ENCODE measurements at places on chromosomes 13 and 19. TPM values are rescaled to one million over a fixed set of nuclear protein-coding genes. Genes with fewer than 3 reads are reported as not detected.

Gene ERCC5
- 30.7 TPM for total RNA-seq

Gene TEAD2
- total RNA-seq: 61.2 TPM

- no peak for DNase-seq
- H3K4me1 ChIP-seq: peaks cover 7% of the 10 kb centered on the region
- H3K36me3 ChIP-seq: no peaks in the 10 kb centered on the region
- H3K27me3 ChIP-seq: no peaks in the 10 kb centered on the region
These were observed 66.9 kb upstream of the TM9SF2 start for GRCh38 chr13:99434258-99434788.

DNA sequence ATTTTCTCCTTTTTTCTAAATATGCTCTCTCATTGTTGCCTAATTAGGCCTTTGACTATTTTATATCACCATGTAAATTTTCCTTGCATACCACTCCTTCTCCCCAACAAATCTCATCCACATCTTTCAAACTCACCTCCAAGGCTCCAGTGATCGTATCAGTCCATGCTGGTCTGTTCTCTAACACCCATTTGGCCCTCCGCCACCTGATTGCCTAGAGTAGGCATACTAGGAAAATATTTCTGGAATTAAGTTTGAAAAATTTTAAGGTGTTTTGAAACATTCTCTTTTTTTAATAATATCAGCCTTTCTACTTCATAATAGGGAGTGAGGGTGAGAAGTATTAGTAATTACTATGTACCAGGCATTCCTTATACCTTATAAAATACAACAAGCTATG lies 473.9 kb downstream of the FGF9 start:
- H3K4me1 ChIP-seq: no peaks in the 10 kb centered on the region
- no peak for DNase-seq
- no peak overlapping the region for H3K4me3 ChIP-seq
- no peak overlapping the region for H3K27ac ChIP-seq

GRCh38 chr13:58056426-58056825 lies 424.9 kb downstream of the PCDH17 start:
- H3K27ac ChIP-seq: no peak overlapping the region
- no peaks in the 10 kb centered on the region for H3K36me3 ChIP-seq
- no peak for DNase-seq
- H3K4me3 ChIP-seq: no peak overlapping the region
- no peaks in the 10 kb centered on the region for H3K27me3 ChIP-seq
- H3K4me1 ChIP-seq: no peaks in the 10 kb centered on the region

DNA sequence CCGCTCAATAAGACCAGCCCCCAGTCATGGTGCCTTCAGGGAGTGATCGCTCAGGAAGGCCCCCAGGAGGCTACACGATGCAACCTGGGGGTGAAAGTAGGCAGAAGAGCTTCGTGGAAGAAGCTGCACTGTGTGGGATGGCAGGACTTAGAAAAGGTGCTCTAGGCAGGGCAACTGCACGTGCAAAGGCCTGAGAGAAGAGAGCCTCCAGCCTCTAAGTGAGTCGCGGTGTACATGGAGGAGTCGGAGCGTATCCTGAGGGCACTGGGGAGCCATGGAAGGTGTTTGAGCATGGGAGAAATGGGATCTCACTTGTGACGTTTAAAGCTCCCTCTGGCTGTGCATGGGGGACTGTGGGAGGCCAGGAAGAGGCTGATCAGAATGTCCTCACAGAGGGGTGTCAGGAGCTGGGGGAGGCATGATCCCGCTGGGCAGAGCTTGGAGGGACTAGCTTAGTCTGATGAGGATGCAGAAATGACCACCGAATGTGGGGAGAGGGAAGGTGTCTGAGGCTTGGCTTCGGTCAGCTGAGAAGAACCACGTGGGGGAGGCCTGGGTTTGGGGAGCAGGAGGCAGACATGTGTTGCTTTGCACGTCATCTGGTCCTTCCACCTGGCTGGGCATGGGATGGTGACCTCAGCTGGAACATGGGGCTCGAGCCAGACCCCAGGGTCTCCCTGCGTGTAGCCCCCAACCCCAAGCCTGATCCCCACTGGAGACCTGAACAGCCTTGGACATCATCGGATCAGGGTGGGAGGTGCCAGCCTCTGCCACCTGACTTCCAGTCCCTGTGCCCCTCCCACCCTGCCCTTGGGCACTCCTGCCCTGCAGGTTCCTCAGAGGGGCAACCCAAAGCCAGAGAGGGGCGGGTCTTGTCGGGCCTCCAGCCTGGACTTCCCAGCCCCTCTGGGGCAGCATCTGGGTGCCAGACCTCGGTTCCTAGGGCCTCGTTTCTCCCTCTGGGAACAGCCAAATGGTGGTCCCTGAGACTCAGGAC lies 1.1 kb downstream of the APC2 start:
- no peak overlapping the region for H3K4me3 ChIP-seq
- H3K27ac ChIP-seq: no peak overlapping the region

Data from sigmoid colon (tissue), 7 donors.